ENCODE measurements at places on chromosomes 13 and 19. TPM values are rescaled to one million over a fixed set of nuclear protein-coding genes. Genes with fewer than 3 reads are reported as not detected.

GRCh38 chr13:36750461-36750860 is 68.6 kb upstream of the RFXAP start:
- no peak for DNase-seq

GRCh38 chr13:78562237-78562889 is 41.0 kb downstream of the POU4F1 start:
- DNase-seq, result no peak

DNA sequence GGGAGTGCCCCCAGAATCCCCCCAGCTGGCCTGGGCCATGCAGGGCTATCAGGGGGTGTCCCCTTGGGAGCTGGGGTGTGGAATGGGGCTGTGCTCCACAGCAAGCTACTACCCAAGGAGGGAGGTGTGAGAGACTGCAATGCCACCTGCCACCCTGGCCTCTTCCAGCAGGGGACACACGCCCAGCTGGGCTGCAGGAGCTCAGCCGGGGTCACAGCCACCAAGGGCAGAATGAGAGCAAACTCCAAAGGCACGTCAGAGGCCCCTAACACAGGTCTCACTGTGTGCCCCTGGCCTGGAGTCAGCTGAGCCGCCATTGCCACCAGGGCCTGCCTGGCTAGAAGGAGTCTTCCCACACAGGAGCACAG is 55.5 kb downstream of the MLLT1 start:
- peak; percentile 26 for DNase-seq

DNA sequence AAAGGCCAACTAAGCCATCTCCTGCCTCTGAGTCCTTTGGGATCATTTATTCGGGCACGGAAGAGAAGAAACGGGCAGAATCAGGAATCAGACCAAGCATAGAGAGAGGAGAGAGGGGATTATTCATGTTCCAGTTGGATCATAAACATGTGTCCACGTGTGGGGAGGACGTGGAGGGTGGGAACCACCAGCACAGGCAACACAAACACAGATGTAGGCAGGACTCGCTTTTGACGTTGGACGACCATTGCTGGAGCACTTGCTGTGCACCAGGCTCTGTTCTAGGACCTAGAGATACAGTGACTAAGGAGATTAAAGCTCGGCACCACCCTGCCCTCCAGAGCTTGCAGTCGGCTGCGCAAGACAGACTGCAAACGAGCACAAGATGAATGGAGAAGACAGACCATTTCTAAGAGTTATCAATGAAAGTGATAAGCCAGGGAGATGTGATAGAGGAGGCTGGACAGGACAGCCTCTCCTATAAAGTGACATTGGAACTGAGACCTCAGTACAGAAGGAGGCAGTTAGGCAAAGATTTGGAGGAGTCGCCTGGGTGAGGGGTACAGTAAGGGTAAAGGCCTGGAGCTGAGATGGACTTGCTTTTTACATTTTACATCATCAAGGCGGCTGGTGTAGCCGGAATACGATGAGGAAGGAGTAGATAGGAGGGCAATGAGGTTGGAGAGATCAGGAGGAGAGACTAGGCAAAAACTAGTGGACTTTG is 716 bp downstream of the SH2D3A start:
- DNase-seq, result no peak

DNA sequence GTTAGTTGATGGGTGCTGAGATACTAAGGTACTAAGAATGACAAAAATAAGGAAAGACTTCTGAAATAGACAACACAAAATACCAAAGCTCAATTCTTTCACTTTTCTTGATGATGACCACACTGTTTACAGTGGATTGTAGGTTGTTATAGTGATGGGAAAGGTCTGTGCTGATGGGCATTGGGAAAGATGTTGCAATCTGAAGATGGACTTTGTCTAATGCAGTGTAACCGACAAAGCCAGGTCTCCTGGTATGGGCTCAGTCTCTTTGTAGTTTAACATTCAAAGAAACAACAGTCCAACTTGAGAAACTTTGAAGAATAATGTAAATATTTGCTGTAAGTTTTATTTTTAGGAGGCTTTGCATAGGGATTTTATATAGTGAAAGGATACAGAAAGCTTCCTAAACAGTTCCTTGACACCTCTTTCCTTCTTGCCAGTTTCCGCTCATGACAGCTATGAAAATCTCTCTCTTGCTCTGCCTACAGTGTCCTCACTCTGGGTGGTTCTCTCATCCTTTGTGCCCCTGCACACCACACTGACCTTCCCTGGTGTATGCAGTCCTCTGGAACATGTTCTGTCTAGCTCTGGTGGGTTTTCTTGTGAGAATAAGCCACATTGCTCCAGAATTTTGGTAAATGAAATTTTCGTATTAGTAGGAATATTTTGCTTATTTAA is 172.2 kb downstream of the KCNRG start:
- DNase-seq, result no peak

DNA sequence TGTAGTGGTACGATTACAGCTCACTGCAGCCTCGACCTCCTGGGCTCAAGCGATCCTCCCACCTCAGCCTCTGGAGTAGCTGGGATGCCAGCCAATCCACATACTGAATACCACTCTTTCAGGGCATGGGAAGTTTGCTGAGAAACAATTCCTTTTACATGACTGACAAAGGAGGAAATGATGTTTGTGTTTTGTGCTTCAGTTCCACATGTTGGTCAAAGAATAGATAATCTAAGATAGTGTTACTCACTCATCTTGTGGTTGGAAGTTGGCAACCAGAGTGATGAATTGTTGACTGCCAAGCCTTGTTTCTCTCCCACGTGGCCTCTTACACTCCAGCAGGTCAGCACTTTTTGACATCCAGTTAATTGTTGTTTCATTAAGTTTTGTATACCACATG is 7.6 kb downstream of the MBD3L2B start:
- DNase-seq, result no peak

GRCh38 chr19:3125900-3126524 is 9.8 kb upstream of the GNA15 start:
- DNase-seq, result peak; percentile 76

DNA sequence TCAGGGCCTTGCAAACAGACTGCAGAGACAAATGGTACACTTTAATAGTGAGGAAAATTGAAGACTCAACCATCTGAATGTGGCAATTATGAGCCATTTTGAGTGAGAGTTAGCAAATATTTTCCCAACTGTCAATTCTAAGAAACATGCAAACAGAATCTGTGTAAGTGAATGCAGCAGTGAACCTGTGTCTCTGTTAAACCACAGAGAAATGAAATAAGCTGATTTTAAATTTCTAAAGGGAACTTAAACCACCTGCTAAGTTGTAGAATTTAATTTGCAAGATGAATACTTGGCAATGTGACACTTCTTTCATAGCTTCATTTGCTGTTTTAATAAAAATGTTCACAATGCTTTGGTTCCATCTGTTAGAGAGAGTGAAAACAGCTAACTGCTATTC is 42.0 kb upstream of the TDRD3 start:
- DNase-seq, result no peak

GRCh38 chr19:18788529-18789421 is 2.3 kb downstream of the COMP start:
- DNase-seq, result no peak

C19orf38 gene
- 2.2 TPM for total RNA-seq

JSRP1 gene
- 1.1 TPM for total RNA-seq

ILF3 gene
- 344 TPM for total RNA-seq

CDC42EP5 gene
- not detected for total RNA-seq

KASH5 gene
- total RNA-seq, result not detected

HTR2A gene
- not detected for total RNA-seq

SHISA7 gene
- not detected for total RNA-seq

ZNF554 gene
- total RNA-seq, result 3.6 TPM

AMER2 gene
- not detected for total RNA-seq

DPY19L3 gene
- total RNA-seq, result 17.5 TPM

NLRP7 gene
- not detected for total RNA-seq
